ENCODE measurements at places on chromosomes 1 and 21.

GRCh38 chr1:19969898-19970660, 9.3 kb downstream of the PLA2G2A start:
- no peak for DNase-seq

GRCh38 chr1:54273092-54273794, 73.3 kb downstream of the MRPL37 start:
- no peak for DNase-seq

DNA sequence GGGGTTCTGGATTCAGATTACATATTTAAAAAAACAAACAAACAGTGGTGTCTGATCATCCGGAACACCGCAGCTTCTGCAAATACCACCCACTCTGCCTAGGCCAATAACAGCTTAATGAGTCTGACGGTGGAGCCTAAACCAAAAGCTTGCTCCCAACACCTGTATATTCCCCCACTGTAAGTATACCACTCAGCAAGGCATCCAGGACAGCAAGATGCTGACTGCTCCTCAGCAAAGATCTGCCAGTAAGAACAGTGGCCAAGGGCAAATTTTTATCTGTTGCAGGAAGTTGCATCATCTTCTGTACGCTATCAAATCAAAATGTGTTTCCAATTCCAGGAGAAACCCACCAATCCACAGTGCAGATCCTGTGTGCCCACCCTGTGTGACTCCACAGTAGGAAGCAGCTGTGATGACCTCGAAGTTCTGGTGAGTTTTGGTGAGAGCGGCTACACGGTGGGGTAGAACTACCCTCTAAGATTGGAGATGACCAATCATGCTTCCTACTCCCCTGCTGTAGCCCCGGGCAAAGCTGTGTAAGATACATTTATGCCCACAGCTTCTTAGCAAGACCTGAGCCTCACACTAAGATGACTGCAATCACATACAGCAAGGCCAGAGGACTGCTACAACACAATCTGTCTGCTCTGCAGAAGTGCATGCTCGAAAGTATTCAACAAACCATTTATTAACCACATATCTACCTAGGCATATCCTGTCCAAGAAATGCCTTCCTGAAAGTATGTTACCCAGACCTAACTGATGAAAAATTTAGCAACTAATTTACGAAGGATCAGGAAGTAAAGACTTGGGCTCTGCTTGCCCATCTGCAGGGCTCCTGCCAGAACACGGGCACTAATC, 30.5 kb downstream of the SIPA1L2 start:
- no peak for DNase-seq

- DNase-seq = no peak
These were observed 653.9 kb upstream of the CAMK1G start for GRCh38 chr1:208929575-208929974.

DNA sequence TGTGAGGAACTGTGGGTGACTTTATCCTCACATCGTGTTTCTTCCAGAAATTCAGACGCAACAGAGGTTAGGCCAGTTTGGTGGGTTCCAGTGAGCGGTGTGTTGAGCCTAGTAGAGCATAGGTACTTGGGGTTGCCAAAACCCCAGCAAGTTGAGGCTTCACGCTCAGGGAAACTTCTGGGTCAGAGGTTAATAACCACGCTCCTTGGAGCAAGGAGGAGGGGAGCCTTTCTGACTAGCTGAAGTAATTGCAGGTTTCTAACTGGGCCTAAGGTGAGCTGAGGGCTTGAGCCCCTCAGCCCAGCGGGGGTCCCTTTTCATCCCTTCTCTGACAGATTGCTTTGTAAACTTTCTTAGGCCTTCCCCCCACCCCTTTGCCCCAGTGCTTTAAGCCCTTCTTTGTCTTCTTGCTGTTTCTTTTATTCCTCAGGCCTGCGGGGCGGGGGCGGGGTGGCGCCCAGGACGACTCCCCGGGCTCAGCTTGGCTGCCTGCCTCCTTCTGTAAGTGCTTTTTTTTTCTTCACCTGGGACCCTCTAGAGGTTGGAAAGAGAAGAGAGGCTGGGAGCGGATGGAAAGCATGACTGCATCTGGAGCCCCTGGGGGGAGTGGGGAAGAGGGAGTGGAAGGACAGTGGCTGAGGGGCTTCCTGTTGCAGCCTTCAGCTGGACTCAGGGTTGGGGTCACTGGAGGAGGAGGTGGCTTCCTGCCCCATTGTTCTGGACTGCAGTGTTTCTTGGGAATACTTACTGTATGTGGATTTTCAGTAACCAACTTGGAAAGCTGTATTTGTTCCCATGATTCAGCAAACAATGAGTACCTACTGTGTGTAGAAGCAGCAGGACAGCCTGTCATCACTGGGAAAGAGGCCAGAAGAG, 1.3 kb upstream of the ZNF436 start:
- DNase-seq = no peak

GRCh38 chr1:226360106-226360746, 47.7 kb downstream of the PARP1 start:
- DNase-seq = no peak

GRCh38 chr1:174217787-174218574, 58.7 kb downstream of the RABGAP1L start:
- no peak for DNase-seq

- no peak for DNase-seq
These were observed 17.6 kb downstream of the MTFR1L start for GRCh38 chr1:25837262-25837875.

DNA sequence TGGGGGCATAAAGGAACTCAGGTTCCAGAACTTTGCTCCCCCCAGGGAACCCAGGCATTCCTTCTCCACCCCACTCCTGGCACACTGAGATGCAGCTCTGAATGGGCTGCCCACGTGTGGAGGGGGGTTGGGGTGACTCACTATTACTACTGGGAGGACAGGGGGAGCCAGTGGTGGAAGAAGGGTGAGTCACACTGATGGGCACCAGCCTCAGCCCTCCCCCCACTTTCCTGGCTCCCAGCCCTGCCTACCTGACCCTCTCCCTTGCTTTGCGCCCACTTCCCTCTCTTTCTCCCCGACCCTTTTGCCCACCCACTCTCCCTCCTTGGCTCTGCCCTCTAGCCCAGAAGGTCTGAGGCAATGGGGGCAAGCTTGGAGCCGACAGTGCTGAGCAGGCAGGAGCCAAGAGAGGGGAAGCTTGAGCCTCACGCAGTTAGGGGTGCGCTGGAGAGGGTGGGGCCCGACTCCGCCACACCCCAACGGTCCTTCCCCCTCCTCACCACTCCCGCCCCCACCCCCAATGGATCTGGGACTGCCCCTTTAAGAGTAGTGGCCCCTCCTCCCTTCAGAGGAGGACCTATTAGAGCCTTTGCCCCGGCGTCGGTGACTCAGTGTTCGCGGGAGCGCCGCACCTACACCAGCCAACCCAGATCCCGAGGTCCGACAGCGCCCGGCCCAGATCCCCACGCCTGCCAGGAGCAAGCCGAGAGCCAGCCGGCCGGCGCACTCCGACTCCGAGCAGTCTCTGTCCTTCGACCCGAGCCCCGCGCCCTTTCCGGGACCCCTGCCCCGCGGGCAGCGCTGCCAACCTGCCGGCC, at the start of gene LMNA:
LMNA (plus strand) TSS at position 611 of the 818 bp plus-strand sequence. CDS start 208 bp downstream, outside the sequence.
- DNase-seq = peak; percentile 61

- no peak for DNase-seq
These were observed 36.7 kb upstream of the COP1 start for GRCh38 chr1:176243746-176244145.

- DNase-seq = no peak
These were observed 103.3 kb downstream of the DUSP10 start for GRCh38 chr1:221638595-221638994.

GRCh38 chr1:207152792-207153468, 48.9 kb downstream of the C4BPA start:
- no peak for DNase-seq

GRCh38 chr1:12157366-12158231, 9.2 kb upstream of the TNFRSF1B start:
- DNase-seq = no peak

DNA sequence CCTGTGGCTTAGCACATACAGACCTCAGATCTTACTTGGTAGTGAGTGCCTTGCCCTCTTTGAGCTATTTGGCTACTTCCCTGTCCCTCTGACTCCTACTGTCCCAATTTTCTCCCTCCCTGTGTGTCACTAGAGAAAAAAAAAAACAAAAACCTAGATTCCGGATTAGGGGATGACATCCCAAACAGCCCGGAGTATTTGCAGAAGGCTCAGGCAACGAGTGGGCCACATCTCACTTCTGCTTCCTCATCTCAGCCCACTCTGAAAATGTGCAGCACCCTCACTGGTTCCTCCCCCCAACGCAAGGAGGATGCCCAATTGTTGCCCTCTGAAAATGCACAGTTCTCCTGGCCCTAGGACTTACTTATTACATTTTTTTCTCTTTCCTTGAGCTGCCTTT, 4.9 kb downstream of the NHLH1 start:
- DNase-seq = no peak

- DNase-seq = no peak
These were observed 106.4 kb downstream of the TGFBR3 start for GRCh38 chr1:91779548-91780021.

DNA sequence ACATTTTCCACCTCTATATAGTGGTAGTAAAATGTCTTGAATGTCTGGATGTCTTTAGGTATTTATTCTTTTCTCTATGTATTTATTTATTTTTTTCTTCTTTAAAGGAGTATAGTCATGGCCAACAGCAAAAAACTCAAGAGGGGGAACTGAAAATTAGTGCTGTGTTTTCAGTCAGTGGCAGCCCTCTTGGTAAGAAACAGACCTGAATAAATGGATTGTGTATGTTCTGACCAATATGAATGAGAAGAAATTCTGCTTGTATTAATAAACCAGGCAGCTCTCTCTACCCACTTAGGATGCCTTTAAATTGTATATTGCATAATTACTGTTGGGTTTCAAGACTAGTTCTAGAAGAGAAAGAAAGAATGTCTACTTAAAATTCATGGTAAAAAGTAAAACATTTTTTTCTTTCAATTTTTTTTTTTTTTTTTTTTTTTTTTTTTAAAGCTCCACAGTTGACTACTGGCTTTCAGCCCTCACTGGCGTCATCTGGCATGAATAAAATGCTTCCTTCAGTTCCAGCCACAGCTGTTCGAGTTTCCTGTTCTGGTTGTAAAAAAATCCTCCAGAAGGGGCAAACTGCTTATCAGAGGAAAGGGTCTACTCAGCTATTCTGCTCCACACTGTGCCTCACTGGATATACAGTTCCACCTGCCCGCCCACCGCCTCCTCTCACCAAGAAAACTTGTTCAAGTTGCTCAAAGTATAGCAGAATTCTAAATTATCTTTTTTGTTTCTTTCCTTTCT, 101.6 kb downstream of the ZMYM4 start:
- DNase-seq = no peak

GRCh38 chr1:119715542-119715941, 3.8 kb downstream of the PHGDH start:
- no peak for DNase-seq

- DNase-seq = no peak
These were observed 3.1 kb upstream of the TRIM45 start for GRCh38 chr1:117124661-117125060.

DNA sequence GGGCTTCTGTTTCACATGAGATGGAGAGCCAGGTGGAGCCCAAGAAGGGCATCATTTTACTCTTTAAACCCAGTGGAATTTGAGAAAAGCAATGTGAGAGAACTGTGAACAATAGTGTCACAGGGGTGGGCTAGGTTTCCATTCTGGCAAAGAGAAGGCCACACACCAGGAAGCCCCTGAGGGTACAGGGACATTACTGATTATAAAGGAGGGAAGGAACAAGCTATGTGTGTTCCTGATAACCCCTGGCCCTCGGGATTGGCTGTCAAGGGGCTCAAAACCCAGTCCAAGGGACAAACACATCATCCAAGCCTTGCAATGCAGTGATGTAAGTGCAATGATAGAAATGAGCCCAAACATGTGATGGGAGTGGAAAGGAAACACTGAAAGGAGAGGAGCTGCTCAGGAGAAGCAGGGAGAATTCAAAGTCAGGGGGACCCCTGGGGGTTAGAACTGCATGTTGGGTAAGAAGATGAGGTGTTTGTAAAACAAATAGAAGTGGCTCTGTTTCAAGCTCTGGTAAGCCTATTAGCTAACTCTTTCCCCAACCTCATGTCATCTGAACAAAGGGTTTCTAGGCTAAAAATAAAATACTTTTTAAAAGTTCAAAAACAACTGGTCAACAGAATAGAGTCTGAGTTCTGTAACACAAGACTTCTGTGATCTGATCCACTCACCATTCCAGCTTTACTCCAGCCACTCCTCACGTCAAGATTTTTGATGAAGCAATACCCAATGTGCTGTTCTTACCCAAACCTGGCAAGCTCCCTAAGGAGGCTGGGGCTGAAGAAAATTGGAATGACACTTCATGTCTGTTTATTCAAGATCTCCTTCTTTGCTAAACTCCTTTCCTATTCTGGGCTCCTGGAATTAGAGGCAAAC, 51.1 kb upstream of the IL12RB2 start:
- no peak for DNase-seq

DNA sequence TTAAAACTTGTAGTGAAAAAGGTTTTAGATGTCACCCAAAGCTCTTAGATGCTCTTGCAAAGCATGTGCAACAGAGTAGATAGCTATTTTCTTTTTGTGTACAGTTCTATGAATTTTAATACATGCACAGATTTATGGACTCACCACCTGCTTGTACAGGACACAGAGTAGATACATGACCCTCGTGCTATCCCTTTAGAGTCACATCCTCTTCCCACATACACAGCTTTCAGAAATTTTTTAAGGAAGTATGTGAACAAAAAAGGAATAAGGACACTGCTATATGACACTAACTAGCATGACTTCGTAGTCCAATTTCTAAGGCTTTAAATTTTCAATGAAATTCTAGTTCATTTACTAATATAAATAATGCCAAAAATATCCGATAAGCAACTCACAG, 60.9 kb downstream of the ABL2 start:
- no peak for DNase-seq

- no peak for DNase-seq
These were observed 67.2 kb downstream of the SCCPDH start for GRCh38 chr1:246791303-246791918.

DNA sequence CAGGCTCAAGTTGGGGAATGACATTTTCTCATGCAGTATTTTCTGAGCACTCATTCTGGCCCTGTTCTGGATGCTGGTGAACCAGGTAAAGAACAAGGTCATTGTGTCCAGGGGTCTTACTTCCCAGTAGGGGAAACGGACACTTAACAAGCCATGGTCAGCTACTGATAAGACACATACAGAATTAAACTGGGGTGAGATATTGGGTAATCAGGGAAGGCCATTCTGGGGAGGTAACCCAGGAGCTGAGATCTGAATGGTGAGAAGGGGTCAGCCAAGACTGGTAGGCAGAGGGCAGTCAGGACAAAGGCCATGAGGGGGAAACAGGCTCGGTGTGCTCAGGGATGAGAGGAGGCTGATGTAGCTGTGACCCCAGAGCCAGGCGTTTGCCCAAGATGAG, 45.8 kb downstream of the RPS6KA1 start:
- DNase-seq = no peak

- DNase-seq = no peak
These were observed 80.9 kb upstream of the KRTAP19-8 start for GRCh38 chr21:31119199-31119598.

- no peak for DNase-seq
These were observed 75.0 kb downstream of the EPS15 start for GRCh38 chr1:51444096-51444495.

GRCh38 chr21:26715878-26716506, 129.2 kb downstream of the ADAMTS1 start:
- DNase-seq = no peak

DNA sequence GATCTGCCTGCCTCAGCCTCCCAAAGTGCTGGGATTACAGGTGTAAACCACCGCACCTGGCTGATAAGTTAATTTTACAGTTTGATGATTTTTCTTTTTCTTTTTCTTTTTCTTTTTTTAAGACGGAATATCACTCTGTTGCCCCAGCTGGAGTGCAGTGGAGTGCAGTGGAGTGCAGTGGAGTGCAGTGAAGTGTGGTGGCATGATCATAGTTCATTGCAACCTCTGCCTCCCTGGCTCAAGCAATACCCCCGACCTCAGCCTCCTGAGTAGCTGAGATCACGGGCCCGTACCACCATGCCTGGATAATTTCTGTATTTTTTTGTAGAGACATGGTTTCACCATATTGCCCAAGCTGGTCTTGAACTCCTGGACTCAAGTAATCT, 84.4 kb upstream of the CXADR start:
- no peak for DNase-seq
